NCI-H524 treated with DMSO at 0.1 percent for 48 hours (cell line): ENCODE measurements at places on chromosomes 1 and 21.

GRCh38 chr1:21517660-21518480 is 8.6 kb downstream of the ALPL start:
- DNase-seq, result no peak

DNA sequence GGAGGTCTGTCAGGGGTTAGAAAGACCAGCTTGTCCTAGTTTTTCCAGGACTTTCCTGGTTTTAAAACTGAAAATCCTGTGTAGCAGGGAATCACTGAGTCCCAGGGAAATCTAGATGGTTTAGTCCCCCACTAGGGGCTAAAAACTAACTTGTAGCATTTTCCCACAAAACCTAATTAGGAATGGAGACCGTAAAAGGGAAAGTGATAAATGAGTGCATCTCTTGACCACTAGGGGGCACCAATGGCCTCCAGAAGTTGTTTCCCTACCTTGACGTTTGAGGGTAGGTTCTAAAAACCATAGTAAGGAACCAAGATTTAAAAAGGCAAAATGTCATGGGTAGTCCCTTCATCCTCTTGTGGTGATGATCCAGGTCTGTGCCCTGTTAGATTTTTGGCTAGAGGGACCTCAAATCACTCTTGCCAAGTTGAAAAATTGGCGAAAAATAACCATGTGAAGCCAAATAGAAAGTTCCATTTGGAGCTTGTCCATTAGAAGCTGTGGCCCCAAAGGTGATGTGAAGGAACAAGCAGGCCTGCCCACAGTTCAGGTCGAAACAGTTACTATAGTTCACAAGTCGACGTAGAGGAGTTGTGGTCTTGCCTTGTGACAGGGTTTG is 24.5 kb downstream of the CLIC6 start:
- DNase-seq, result peak; percentile 2

GRCh38 chr1:245771511-245772281 is 616.9 kb downstream of the KIF26B start:
- DNase-seq, result no peak

- no peak for DNase-seq
Measured at GRCh38 chr1:230048322-230048721, 18.7 kb upstream of the GALNT2 start.

- DNase-seq, result no peak
Measured at GRCh38 chr1:207453710-207454045, 450 bp upstream of the CR2 start.

DNA sequence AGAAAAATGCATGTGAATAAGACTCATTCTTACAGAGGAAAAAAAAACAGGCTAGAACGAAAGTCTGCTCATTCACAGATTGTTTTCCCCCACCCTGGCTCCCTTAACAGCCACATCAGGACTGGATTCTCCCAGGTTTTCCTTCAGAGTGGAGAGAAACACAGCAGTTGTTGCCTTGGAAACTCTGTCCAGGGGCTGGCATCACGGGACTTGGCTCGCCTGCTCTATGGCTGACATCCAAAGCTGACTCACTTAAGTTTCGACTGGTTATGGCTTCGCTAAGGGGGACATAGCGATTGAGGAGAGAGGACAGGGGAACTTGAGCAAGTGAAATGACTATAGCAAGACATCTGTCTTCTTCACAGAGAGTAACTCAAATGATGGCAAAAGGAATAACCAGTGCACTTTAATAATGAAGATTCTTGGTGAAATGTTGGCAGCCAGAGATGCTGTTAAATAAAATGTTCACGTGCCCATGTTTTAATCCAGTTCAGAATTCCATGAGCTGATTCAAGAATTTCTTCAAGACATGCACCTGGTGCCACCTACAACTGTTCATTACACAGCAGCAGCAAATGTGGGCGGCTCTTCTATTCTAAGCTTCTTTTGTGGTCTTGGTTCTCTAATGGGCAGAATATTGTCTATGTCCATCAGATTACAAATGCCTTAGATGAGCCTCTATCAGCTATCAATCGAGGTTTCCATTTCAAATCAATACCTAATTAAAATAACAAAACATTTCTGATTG is 21.8 kb downstream of the MIS18A start:
- peak; percentile 69 for DNase-seq

- no peak for DNase-seq
Measured at GRCh38 chr1:181081395-181081794, 7.1 kb upstream of the IER5 start.

- DNase-seq, result no peak
Measured at GRCh38 chr1:111848852-111849545, 93.3 kb downstream of the DDX20 start.

DNA sequence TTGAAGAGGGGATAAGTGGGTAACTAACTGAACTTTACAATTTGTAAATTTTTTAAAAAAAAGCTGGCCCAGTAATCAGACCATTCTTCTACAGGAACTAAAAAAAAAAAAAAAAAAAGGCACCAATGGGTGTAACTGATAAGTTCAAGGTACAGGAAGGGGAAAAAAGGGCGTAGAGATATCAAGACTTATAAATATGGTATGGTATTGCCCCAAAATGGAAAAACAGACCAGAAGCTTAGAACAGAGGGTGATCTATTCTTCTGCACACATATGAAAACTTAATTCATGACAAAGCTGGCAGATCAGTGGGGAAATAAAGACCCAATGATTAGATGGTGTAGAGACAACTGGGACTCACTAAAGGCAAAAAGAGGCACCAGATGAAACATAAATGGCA is 58.9 kb downstream of the LHX4 start:
- no peak for DNase-seq

GRCh38 chr1:61538228-61538627 is 186.7 kb downstream of the TM2D1 start:
- no peak for DNase-seq

GRCh38 chr1:10510520-10511493 is 36.1 kb downstream of the PEX14 start:
- no peak for DNase-seq

DNA sequence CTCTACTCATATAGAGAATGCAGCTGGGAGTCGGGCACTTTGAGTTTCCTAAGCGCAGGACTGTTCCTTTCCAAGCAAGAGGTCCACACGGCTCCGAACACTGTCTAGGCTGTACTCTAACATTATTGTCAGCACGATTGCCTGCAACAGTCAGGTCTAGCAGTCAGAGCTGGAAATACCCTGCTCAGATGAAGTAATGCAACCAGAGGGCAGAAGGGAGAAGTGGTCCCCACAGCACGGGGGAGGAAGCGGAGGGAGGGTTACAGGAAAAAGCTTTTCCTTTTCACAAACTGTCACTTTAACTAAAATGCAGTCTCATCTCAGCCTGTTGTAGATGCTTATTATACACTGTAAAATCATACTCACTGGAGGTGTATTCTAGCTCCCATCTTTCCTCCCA is 98.9 kb upstream of the SLC44A3 start:
- no peak for DNase-seq

GRCh38 chr1:214455971-214456867 is 95.2 kb downstream of the PTPN14 start:
- peak; percentile 71 for DNase-seq

- peak; percentile 79 for DNase-seq
Measured at GRCh38 chr1:241270016-241270415, 87.0 kb downstream of the RGS7 start.

GRCh38 chr1:214662223-214662785 is 59.3 kb downstream of the CENPF start:
- DNase-seq, result no peak

DNA sequence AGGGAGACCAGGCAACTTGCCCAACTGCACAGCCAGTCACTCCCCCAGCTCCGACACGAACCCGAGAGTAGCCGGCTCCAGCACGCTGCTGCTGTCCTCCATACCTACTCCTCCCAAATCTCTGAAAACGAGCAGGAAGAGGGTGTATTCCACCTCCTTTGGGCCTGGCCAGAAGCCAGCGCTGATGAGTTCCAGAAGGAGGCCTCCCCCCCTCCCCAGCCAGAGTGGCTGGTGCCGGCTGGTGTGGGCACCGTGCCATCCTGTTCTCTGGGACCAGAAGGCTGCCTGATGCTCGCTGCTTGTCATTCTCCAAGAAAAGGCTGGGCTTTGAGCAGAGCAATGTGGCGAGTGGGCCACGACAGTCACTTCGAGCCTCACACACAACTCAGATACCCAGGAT is 22.2 kb downstream of the KCNN3 start:
- peak; percentile 61 for DNase-seq

- no peak for DNase-seq
Measured at GRCh38 chr1:29756901-29757725, 520.8 kb downstream of the PTPRU start.

GRCh38 chr1:32871364-32872191 is 866 bp upstream of the FNDC5 start:
- DNase-seq, result no peak

- peak; percentile 15 for DNase-seq
Measured at GRCh38 chr21:26844258-26845065, 747 bp downstream of the ADAMTS1 start.

DNA sequence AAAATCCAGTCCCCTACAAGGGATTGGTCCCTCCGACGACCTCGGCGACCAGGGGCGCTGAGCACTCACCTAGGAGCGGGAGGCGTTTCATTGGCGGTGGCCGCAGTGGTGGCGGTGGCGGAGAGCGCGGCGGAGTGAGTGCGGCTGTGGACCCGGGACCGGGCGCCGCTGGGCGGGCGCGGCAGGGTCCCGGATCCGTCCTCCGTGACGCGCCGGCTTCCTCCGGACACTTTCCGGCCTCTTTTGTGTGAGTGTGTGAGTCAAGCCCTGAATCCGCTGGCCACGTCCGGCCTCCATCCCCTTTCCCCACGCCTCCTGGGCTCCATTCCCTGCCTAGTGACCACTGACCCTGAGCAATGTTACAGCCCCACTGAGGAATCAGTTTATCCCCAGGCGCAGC is at the start of gene ADGRL4:
TSS of gene ADGRL4 (minus strand) at position 167 of the 400 bp plus-strand sequence. CDS start at position 91, 76 bp downstream.
- no peak for DNase-seq

GRCh38 chr1:206722751-206723461 is 38.2 kb downstream of the MAPKAPK2 start:
- DNase-seq, result no peak

DNA sequence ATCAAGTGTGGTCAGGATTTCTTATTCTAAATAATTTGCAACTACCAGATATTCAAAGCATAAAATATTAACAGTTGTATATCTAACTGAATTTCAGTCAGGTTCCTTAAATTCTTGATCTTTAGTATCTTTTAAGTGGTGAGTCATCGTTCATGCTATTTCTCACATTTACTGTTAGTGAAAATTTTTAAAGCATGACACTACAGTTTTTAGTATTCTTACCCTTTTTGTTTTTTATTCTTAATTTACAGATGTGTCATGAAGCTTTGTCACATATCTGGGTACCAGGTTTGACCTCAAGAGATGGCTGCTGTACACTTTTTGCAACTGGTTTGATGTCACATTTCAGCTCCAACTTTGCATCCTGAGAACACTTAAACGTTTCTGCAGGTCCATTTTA is 12.7 kb downstream of the AKIRIN1 start:
- no peak for DNase-seq

DNA sequence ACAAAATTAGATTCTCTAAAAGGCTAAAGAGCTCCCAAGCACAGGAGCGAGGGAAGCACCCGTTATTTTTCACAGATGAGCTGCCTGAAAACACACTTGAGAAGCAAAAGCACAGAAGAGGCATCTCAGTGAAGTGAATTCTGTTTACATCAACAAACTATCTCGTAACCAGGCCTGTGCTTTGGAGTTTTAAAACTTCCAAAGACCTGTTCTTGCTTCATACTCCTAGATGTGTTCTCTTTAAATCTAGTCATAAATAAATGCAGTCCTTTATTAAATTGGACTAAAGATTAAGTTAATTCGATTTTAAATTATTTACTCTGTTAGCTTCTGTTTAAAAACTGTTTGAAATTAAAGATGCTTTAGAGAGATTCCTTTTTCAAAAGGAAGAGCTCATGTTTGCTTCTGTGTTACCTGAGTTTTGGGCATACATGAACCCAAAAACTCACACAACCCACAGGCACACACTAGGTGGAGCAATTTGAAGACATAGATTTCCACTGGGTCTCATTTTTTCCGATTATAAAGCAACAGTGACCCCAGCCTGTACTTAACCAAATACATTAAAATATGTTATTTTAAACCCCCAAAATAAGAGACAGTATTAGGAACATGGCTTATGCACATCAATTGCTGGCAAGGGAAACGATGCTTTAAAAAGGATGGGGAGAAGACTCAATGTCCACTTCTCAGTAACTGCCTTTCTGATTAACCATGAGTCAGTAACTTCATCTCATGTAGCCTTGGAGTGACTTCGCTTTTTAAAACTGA is 648.2 kb downstream of the SMYD3 start:
- no peak for DNase-seq

- no peak for DNase-seq
Measured at GRCh38 chr1:236762410-236762809, 32.7 kb upstream of the MTR start.

DNA sequence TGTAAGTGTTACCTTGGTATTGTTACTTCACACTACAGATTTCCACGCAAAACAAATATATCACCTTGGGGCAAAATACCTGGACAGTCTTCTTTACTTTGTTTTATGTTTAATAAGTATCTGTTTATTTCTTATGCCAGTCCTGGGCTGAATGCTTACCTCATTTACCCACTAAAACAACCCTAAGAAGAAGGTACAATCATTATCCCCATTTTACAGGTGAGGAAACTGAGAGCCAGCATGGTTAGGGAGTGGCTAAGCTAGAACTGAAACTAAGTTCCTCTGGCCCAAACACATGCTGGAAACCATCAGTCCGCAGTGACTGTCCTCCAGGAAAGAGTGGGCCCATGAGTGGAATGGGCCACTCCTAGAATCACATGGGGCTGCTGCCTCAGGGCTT is 13.0 kb upstream of the GUCA2B start:
- no peak for DNase-seq

GRCh38 chr1:116006486-116006964 is 30.2 kb downstream of the SLC22A15 start:
- DNase-seq, result no peak

DNA sequence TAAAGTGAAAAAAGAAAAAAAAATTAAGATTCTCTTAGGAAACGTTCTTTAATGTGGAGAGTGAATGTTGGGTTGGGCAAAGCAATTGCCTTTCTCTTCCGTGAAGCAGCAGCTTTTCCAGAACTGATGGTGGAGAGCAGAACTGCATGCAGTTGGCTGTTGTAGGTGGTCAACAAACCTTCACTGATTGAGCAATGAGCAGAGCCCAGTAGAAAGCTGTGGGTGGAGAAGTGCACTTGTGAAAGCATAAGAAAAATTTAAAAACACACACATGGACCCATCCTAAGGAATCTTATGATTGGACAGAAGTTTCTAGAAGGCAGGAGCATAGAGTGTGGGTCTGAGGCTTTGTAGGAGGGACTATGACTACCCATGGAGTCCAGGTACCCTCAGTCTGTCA is 4.5 kb downstream of the PRELP start:
- no peak for DNase-seq
